Stimulated activated CD4-positive, alpha-beta T cell treated with anti-CD3 and anti-CD28 coated beads, TNF-alpha, amount 100 ng/mL, for 48 hours (primary cell): ENCODE measurements at places on chromosomes 2 and 18.

DNA sequence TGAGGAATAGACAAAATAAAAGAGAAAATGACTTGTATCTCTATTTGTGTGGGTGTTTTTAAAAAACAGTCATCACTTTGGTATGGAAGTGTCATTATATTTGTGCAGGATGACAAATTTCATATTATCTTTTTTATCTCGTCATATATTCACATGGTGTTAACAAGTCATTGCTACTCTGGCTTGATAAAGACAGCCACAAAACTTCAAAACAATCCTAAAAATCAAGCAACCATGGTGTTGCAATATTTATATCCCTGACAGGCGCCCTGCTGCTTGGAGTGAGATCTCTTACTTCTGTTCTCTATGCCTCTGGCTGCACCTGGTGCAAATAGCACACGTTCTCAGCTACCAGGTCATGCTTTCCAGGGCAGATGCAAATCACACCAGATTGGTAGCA lies 278.0 kb upstream of the EPHA4 start:
- no peak for DNase-seq

GRCh38 chr18:77079954-77080682 lies 52.5 kb downstream of the MBP start:
- DNase-seq = no peak

DNA sequence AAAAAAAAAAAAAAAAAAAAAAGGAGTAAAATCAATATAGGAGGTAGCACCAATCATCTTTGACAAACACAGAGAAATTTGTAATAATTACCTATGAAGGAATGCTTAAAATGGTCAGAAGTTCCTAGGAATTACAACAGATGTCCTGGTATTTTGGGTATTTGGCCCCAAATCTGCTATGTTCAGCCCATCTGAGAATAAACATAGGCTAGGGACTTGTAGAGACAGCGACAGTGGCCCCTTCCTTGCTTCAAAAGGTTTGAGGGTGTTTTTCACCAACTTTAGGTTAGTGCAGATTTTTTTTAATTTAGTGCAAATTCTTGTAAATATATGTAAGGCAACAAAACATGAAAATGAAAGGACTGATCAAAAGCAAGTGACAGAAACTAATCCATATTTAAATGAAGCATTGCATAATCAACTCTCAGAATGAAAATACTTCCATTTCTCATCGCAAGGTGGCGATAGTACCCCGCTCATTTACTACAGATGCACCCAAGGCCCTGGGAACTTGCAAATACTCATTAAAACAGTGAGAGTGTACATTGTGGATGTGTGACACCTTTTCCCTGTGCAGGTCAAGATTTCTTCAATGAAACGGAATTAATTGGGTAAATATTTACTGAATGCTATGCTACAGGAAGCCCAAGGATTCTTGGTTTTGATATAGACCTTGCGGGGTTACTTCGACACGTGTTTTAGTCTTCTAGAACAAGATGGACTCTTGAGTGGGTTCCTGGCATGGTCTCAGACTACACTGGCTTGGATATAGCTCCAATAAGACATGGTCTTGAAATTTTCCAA lies 44.6 kb downstream of the FAM124B start:
- peak; percentile 45 for DNase-seq

DNA sequence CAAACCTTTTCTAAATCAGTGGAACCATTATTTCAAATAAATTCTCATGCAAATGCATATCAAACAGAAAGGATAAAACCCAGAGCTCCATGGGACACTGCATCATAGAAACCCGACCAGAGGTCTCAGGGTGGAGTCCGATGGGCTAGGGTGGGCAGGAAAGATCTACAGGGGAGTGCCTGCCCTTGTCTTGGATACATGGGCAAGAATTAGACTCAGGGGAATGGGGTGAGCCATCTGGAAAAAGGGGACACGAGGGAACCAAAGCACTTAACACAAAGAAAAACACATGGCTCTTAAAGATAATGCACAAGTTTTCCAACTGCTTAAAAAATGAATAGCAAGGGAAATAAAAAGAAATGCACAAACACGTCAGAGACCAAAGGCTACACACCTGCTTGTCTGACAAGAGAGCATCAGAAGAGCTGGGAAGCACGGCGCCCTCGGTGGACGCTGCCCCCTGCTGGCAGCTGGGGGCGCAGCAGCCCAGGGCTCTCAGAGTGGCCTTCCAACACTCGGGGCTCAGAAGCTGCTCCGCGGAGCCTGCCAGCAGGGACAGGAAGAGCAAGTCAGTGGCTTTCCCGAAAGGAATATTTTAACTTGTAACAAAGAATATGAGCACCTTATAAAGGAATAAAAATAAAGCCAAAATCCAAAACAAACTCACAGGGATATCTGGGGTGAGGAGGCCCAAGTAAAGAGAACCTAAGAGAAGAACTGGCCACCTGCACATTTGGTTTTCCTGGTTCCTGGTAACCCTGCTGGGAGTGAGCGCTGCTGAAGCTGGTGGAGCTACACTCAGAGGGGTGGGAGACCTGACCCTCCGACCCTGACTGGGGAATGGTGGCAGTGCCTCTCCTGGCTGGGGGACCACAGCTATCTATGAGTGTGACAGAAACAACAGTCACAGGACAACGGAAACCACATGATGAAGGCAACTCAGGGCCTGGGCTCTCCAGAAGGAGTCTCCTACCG lies 54.5 kb downstream of the SIGLEC15 start:
- DNase-seq = peak; percentile 52

DNA sequence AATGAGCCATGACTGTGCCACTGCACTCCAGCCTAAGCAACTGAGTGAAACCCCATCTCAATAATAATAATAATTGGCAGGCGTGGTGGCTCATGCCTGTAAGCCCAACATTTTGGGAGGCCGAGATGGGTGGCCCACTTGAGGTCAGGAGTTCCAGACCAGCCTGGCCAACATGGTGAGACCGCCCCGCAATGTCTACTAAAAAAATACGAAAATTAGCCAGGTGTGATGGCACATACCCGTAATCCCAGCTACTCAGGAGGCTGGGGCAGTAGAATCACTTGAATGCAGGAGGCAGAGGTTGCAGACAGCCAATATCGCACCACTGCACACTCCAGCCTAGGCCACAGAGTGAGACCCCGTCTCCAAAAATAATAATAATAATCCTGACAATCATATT lies 27.9 kb upstream of the LPIN2 start:
- no peak for DNase-seq

DNA sequence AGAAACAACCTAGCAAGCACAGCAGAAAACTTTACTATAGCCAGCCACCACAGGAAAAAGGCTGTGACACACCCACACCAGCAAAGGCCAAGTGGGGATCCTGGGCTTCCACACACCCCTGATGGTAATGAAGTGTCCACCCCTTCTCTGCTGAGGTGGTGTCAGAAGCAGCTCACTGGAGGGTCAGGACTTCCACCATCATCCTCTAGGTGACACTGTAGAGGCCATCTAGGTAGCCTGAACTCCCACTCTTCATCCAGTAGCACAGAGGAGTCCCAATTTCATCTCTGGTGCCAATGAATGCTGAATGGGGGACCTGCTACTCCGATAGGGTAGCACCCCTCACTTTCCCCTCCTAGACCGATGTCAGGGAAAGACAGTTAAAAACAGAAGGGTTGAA lies 1544.4 kb downstream of the LRP1B start:
- DNase-seq = no peak

DNA sequence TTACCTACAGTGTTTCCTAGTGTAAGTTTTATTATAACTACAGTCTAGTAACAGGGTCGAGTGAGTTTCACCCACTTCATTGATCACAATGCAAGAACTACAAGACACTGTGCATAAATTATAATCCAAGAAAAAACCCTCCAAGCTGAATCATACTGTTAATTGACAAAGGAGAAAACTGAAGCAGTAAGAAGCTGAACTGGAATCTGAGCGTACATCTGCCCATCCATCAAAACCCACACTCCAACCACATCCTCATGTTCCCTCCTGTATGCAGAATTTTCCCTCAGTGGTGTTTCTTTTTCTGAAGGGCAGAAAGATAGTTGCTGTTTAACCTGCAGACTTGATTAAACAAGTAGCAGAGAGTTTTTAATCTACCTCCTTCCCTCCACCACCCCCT lies 49.5 kb upstream of the KIDINS220 start:
- DNase-seq = no peak

GRCh38 chr2:101253703-101254450 lies 1.2 kb downstream of the CNOT11 start:
- DNase-seq = no peak

DNA sequence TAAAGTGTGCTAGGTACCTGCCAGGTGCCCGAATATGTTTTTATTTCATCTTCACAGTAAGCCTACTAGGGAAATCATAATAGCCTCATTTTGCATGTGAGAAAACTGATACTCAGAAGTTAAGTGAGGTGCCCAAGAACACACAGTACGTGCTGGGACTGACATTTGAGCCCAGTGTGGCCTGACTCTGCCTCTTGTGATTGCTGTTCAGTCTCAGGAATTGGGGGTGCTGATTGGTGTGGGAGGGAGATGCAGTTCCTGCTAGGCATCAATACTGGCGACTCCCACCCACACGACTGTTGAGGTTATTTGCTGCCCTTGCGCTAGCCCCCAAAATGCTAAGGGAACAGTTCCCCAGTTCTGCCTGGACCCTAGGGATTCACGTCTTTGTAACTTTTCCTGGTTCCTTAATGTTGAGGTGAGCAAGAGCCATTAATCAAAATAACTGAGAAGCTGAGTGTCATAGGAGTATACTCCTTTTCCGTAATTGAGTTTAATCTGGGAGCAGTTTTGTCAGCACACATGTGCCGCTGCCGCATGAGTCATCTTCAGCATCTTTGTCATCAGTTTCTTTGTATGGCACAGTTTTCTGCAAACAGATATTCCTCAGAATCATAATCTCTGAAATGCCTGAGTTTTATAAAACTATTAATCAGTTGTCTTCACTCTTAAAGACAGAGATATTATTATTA lies 120.7 kb downstream of the NCK2 start:
- no peak for DNase-seq

DNA sequence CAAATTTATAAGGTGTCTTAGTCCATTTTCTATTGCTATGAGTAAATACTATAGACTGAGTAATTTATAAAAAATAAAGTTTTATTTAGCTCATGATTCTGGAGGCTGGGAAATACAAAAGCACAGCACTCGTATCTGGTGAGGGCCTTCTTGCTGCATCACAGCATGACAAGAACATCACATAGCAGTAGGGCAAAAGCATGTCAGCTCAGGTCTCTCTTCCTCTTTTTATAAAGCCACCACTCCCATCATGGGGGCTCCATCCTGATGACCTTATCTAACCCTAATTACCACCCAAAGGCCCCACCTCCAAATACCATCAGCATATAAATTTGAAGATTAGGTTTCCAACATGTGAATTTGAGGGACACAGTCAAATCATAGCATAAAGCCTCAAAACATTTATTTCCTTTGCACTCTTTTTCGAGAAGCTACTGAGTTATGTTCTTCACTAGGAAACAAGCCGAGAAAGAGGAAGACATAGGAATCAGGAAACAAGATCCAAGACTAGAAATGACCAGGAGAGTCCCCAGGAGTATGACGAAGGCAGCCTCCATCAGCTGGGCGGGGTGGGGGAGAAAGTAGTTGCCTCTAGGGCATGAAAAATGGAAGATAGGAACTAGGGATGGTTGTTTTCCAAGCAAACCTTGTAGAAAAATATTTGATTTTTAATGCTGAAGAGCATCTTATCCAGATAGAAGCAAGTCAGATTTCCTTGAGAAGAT lies 24.1 kb upstream of the NABP1 start:
- DNase-seq = no peak

GRCh38 chr18:68769461-68769860 lies 28.4 kb upstream of the CCDC102B start:
- DNase-seq = no peak

- DNase-seq = no peak
Observed at GRCh38 chr2:144356402-144356801, 163.5 kb downstream of the ZEB2 start.

GRCh38 chr2:98768384-98769113 lies 37.6 kb upstream of the MGAT4A start:
- no peak for DNase-seq

DNA sequence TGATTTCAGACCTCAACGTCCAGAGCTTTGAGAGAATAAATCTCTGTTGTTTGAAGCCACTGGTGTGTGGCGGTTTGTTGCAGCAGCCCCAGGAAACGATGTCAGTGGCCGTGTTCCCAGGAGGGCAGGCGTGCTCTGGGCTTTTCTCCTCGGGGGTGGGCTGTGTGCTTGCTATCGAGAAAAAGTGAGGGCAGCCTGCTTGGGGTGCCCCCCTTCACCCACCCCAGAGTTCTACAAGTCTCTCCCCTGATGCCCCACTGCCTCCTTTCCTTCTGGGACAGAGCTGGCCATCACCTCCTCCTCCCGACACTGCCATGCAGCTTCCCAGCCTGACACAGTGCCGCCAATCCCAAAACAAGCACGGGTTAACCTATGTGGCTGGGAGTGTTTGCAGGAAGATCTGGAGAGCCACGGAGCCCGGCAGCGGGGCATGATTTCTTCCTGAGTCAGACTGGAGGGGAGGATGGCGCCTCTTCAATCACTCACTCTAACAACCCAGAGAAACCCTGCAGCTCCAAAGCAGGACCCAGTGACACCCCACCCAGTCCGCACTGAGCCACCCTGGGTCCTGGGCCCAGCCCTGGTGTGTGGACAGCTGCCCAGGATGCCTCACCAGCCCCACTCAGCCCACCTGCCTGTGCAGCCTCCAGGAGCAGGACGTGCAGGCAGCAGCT lies 213.7 kb upstream of the RAB6C start:
- DNase-seq = no peak

DNA sequence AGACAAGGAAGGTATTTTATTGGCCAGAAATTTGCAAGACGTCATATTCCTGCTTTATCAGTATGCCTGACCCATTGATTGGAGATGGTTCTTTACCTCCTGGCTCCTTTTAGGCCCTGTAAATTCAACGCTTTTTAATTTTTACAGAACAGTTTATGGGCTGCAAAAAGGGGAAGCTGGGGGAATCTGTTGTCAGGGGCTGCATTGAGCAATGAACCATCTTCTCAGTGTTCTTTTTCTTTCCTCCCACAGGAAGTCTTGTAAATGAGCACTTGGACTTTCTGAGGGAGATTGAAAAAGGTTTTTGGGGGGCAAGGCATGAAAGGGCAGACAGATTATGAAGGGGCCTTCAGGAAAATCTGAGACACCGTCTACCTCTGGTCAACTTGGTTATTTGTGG lies 503.6 kb upstream of the TNP1 start:
- no peak for DNase-seq

- no peak for DNase-seq
Observed at GRCh38 chr2:165070076-165070475, 114.8 kb upstream of the SLC38A11 start.

DNA sequence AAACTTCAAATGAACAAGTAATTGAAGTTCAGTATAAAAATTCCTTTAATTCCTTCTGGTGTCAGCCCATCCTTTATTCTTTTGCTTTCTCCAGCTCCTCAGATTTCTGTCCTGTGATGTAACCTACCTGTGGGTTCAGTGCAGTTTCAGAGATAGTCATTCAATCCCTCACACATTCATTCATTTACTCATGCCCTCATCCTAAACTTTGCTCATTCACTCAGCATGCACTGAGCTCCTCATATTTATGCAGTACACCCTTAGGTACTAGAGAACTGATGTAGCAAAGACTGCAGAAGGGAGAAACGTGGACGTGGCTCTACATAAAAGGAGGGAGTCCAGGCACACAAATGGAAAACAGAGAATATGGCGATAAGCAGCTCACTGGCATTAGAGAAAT lies 45.3 kb upstream of the STAT1 start:
- DNase-seq = no peak

GRCh38 chr2:33810046-33810835 lies 211.1 kb upstream of the FAM98A start:
- no peak for DNase-seq

GRCh38 chr2:218396688-218397462 lies 2.8 kb upstream of the CTDSP1 start:
- no peak for DNase-seq
